ENCODE measurements at places on chromosomes 11 and 22.

DNA sequence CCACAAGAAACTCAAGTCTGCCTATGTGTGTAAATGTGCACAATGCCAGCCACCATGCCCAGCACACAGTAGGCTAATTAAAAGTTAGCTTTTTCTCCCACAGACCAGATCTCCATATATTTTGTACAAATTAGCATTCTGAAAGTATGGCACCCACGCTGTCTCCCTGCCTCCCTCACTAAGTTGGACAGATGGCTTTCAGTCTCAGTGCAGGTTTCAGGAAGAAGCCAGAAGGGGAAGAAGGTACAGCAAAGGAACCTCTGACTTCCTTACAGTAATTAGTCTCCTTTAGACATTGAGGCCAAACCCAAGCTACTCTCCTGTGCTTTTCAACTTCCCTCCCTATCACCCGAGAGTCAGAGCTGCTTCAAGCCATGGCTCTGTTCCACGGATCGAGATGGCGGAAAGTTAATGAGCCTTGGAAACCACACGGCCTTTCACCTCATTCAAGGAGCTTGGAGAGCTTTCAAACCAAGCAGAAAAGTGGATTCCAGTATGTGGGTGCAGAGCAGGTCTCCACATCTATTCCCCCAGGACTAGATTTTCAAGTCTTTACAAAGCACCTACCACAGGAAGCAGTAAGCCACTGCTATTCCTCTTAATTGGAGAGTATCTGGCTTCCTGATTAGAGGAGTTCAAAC is 221.1 kb upstream of the NARS2 start:
- H3K27me3 ChIP-seq, result no peaks in the 10 kb centered on the region
- no peak for DNase-seq
- H3K4me3 ChIP-seq, result no peak overlapping the region
- peaks cover 19% of the 10 kb centered on the region for H3K4me1 ChIP-seq
- peak overlapping the region; percentile 77 for H3K27ac ChIP-seq

GRCh38 chr22:32492111-32492510 is 17.5 kb downstream of the FBXO7 start:
- H3K36me3 ChIP-seq, result peaks cover 98% of the 10 kb centered on the region
- H3K4me1 ChIP-seq, result no peaks in the 10 kb centered on the region
- no peaks in the 10 kb centered on the region for H3K27me3 ChIP-seq
- no peak for DNase-seq
- no peak overlapping the region for H3K4me3 ChIP-seq

GRCh38 chr11:95156133-95156721 is 66.6 kb downstream of the ENDOD1 start:
- H3K27ac ChIP-seq, result no peak overlapping the region
- no peaks in the 10 kb centered on the region for H3K36me3 ChIP-seq
- H3K4me3 ChIP-seq, result no peak overlapping the region
- no peak for DNase-seq
- no peaks in the 10 kb centered on the region for H3K27me3 ChIP-seq
- H3K4me1 ChIP-seq, result no peaks in the 10 kb centered on the region

- peaks cover 26% of the 10 kb centered on the region for H3K36me3 ChIP-seq
- peak; percentile 75 for DNase-seq
- no peaks in the 10 kb centered on the region for H3K27me3 ChIP-seq
- H3K27ac ChIP-seq, result peak overlapping the region; percentile 95
Observed at GRCh38 chr11:94731880-94732601, 36.1 kb upstream of the AMOTL1 start.

- DNase-seq, result peak; percentile 55
- H3K4me3 ChIP-seq, result no peak overlapping the region
- no peak overlapping the region for H3K27ac ChIP-seq
- H3K27me3 ChIP-seq, result no peaks in the 10 kb centered on the region
- H3K4me1 ChIP-seq, result no peaks in the 10 kb centered on the region
- H3K36me3 ChIP-seq, result no peaks in the 10 kb centered on the region
Observed at GRCh38 chr11:64146036-64146955, 19.6 kb downstream of the MACROD1 start.

Measured in RWPE2 (cell line).